Stromal cell of bone marrow (primary cell): ENCODE measurements at places on chromosomes 3 and 15.

DNA sequence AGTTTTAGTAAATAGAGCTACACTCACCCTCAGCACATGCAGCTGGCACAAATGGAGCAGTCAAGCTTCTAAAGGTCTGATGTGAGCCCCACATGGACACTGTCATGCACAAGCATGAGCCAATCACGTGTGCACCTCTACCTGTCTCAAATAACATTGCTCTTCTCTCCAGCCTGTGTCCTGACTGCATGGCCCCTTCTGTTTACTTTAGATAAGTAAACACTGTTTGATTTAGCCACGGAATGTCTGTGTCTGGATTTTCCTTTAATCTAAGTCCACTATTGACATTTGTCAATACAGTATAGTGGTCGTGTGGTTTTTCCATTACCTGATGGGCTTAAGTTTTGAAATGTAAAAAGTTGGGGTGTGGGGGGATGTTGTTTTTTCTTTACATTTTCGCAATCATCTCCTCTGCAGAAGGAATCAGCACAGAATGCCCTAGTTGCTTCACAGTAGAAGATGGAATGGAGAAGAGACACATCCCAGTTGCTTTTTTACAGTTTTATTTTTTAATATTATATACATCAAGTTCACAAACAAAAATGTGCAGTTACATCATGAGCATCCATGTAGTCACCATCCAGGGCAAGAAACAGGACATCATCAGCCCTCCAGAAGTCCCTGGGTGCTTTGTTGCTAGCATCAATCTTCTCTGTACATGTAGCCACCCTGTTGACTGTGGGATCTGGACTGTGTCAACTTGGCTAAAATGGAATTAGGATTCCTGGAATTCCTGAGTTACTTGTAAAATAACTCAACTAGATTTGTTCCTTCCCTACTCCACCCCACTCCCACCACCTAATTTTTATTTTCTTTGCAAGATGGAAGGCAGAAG is 146.1 kb downstream of the UACA start:
- no peak for DNase-seq

- DNase-seq, result no peak
Measured at GRCh38 chr15:89328398-89329254, 6.0 kb downstream of the POLG start.

DNA sequence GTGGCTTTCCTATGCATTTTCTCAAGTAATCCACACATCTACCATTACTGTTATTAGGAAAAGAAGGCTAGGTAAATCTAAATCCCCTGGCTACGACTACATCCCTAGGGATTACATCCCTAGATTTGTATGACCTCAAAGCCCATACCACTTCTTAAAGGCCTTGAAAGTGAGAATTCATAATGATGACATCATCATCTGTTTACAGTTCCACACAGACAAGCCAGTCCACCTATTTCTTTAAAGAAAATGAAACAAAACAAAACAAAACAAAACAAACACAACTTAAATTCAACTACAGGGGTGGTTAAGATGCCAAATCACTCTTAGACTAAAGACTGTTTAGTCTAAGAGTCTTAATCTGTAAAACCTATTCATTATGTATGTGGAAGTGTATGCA is 5.7 kb downstream of the WDR72 start:
- DNase-seq, result no peak

GRCh38 chr15:68930268-68931022 is at the start of gene SPESP1:
Gene SPESP1, plus strand, starts transcription at chr15:68930525. Its CDS starts 129 bp downstream, at chr15:68930654.
- DNase-seq, result peak; percentile 13

DNA sequence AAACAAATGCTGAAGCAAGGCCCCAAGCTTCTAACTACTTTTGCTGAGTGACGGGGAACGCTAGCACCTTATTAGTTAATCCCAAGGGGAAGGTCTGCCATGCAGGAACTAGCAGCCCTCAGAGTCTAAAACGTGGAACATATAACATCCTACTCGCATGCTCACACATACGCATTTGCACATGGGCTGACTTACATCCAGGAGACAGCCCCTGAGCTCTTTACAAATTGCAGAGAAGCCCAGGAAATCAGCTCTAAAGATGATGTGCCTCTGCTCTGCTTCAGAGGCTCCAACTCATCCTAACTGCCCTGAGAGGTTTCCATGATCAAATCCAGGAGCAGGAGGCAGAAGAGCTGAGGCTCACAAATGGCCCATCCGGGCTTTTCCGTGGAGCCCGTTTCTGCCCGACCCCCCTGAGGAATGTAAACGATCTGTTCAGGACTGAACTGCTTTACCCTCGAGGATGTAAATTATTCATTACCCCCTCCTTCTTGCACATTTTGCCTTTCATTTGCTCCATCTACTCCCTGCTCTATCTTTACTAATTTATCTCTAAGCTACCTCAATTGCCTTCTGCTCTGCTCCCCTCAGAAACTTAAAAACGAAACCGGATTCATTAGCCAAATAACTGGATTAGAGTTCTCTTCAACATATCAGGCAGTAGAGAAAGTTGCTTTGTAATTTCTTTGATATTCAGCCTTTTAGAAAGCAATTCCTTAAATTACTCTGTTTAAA is 141.9 kb upstream of the CCDC54 start:
- DNase-seq, result no peak

DNA sequence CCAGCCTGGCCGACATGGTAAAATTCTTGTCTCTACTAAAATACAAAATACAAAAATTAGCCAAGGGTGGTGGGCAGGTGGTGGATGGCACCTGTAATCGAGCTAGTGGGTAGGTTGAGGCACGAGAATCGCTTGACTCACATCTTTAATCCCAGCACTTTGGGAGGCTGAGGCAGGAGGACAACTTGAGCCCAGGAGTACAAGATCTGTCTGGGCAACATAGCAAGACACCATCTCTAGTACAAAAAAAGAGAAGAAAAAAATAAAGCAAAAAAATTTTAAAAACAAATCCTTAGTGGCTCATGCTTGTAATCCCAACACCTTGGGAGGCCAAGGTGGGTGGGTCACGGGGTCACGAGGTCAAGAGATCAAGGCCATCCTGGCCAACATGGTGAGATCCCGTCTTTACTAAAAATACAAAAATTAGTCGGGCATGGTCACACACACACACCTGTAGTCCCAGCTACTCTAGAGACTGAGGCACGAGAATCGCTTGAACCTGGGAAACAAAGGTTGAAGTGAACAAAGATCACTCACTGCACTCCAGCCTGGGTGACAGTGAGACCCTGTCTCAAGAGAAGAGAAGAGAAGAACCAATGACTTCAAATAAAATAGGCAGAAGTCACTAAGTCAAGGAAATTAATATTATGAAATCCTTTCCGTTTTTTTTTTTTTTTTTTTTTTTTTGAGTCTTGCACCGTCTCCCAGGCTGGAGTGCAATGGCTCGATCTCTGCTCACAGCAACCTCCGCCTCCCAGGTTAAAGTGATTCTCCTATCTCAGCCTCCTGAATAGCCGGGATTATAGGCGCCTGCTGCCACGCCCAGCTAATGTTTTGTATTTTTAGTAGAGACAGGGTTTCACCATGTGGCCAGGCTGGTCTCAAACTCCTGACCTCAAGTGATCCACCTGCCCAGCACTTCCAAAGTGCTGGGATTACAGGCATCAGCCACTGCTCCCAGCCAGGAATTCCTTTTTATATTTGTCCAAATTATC is 4.9 kb downstream of the RHOA start:
- DNase-seq, result no peak

DNA sequence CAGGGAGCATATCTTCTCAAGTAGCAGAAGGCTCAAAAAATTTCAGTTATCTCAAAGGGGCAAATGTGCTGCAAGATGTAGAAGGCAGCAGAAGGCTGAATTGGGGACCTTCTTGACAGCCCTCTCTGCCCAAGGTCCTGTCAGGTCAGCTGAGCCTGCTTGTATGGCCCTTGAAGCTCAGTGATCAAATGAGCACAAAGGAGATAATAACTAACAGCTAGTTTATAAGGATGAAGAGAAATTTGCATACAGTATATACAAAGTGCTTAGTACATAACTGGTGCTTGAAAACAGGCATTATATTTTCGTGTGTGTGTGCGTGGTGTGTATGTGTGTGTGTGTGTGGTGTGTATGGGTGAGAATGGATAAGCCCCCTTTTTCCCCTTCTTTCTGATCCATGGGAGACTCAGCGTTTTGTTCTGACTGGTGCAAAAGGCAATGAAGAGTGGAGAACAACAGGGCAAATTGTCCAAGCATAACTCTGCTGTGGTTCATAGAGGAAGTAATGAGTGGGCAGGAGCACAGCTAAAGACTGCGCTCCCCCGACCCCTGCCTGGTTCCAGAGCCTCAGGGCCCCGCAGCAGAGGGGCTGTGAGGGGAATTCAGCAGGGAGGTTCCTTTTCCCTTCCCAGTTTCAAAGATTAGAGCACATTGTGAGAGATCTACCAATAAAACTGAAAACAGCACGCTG is 356.8 kb upstream of the NR2F2 start:
- DNase-seq, result no peak

DNA sequence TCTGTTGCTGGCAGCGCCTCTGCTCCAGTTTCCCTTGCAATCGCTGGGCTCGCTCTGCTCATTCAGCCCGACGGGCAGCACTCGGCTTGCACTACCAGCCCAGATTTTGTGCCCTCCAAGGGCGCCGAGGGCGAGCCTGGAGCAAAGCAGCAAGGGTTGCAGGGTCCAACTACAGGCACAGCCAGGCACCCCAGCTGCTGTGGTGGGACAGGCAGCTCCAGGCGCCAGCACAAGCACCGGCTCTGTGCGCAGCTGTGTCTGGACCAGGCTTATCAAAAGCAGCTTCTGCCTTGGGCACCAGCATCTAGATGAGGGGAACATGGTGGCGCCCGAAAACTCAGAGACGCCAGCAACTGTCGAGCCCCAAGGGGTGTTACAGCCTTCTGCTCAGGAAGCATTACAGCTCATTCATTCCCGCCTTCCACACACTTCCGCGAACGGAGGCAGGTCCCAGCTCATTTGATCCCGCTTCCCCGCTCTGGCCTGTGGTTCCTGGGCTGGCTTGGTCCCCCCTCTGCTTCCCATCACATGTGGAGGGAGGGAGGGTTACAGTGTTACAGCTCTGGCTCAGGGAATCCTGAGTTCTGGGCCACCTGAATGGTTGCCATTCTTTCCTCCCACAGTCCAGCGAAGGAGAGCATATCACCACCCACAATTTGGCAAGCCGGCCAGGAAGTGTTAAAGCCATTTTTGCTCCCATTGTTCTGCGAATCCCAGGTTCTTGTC is 409.9 kb upstream of the ALCAM start:
- DNase-seq, result no peak

- DNase-seq, result no peak
Measured at GRCh38 chr3:46542801-46543201, 23.3 kb downstream of the LRRC2 start.

- DNase-seq, result peak; percentile 25
Measured at GRCh38 chr3:171640520-171641412, 169.5 kb downstream of the PLD1 start.

DNA sequence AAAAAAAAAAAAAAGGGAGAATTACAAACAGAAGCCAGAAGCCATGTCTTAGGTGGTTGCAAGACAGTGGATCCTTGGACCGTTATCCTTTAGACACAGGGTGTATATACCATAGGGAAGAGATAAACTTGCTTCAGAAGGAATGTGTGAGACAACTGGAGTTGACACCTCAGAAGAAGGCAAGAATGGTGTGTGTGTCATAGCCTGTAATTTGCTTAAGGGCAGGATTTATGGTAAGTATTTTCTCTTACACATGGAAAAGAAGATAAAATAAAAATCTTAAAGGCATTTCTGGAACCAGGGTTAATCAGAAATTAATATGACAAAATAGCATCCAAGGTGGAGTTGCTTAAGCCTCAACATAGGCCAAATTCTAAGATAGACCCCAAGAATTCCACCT is 19.3 kb upstream of the DNAJC19 start:
- no peak for DNase-seq

DNA sequence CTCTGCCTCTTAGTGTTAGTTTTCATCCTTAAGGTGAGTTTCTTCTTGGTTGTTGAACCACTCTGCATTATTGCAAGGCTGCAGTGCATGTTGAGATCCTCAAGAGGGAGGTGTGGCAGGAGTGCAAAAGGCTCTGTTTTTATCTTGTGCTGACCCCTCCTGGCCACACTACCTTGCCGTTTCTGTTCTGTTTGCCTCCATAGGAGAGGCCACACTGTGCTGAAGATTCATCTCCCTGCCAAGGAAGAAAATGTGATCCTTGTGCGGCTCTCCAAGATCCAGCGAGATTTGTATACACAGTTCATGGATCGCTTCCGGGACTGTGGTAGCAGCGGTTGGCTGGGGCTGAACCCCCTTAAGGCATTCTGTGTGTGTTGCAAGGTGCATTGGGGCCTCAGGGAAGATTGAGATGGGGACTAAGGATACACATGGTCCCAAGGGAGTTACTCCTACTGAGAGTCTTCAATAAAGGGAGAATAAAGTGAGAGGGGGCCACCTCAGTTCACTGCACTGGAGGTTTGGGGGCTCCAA is 33.0 kb upstream of the TEX264 start:
- DNase-seq, result no peak

DNA sequence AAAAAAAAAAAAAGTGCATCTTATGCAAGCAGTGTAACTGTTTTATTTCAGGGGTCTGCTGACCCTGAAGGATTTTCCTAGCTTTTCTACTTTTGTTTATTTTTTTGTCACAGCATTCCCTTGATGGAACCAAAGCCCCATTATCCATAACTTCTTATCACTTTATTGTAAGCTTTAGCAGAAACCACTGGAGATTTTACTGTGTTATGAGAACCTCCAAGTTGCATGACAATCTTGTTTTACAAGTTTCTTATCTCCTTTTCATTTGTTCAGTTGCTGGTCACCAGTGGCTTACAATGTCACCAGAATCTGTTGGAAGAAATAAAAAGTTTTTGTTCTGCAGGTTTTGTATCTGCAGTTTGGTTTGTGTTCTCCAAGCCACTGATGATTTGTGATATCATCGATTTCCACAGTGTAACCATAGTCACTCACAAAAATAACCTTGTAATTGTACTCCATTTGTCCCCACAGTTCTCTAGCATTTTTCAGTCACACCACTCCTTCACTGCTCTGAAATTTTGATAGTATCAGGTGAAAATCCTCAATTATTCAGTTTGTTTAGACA is 660.0 kb downstream of the RBMS3 start:
- DNase-seq, result no peak

DNA sequence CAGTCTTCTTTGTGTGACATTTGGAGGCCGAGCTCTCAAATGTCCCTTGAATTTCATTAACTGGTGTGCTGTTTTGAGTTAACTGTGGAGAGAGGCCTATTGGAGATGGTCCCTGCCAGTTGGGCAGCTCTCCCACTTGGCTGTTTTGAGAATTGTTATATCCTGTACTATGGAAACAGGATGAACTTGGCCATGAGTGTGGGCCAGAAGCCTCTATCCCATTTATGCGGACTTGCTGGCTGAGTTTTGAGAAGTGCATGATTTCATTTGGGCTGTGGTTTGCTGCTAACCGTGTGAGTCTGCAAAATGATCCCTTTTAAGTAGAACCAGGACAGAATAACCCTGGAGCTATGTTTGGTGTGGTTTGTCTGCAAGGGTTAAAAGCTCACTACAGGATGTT is 366.0 kb downstream of the PTPRG start:
- peak; percentile 96 for DNase-seq

GRCh38 chr3:45583021-45583851 is 11.3 kb upstream of the LIMD1 start:
- DNase-seq, result no peak

- peak; percentile 27 for DNase-seq
Measured at GRCh38 chr3:130601442-130601971, 84.5 kb downstream of the COL6A6 start.

- peak; percentile 47 for DNase-seq
Measured at GRCh38 chr3:108180194-108180593, 42.0 kb downstream of the IFT57 start.
